ENCODE measurements at places on chromosomes 11 and 22.

DNA sequence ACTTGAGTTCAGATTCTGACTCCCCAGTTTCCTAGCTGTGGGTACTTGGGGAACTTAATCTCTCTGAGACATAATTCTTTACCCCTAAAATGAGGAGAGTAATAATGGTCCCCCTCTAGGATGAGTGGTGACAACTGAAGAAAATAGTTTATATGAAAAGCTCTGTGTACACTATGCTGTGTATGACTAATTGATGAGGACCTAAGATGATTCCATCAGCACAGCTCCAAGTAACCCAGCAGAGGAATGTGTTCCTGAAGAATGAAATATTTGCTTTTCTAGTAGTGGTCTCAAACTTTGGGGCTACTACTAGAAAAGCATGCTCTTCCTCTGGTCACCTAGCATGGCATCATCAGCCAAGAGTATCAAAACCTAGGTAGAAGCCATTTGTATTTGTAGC lies 217.3 kb upstream of the NARS2 start:
- no peak for DNase-seq

DNA sequence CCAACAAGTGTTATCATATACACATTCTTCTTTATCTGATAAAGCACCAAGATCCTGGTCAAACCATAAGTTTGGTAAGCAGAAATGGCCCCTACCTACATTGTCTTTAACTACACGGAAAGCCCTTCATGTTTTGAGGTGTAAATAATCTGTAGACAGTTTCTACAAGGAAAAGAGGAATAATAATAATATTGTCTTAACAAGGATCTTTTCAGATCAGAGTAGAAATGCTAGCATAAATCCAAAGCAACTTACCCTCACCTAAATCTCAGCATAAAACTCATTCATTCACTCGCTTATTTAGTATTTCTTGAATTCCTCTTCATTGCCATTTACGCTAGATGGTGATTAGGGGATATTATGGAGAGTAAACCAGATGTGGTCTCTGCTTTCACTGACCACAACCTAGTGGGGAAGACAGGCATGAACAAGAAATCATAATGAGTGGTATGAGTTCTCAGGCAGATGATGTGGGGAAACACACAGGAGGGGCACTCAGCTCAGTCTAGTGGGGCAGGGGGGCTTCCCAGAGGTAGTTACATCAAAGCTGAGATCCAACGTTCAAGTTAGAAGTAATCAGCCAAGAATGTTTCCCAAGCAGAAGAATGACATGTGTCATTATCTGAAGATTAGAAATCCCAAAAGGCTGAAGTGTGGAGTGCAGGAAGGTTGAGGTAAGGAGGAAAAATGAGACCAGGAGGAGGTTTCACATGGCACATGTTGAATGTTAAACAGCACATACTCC lies 65.4 kb upstream of the ZC3H12C start:
- no peak for DNase-seq

- no peak for DNase-seq
These were observed 31.8 kb downstream of the DKK3 start for GRCh38 chr11:11976481-11977127.

GRCh38 chr22:39269095-39269790 lies 24.5 kb upstream of the PDGFB start:
- DNase-seq, result no peak

GRCh38 chr11:95575517-95575916 lies 214.1 kb downstream of the FAM76B start:
- DNase-seq, result no peak

GRCh38 chr11:105622016-105622415 lies 12.1 kb downstream of the GRIA4 start:
- DNase-seq, result no peak

Data from cerebellar nuclear complex (tissue), 1 donor.